Regular cardiac myocyte (primary cell): ENCODE measurements at places on chromosomes 1 and 21. TPM values are rescaled to one million over a fixed set of nuclear protein-coding genes. Genes with fewer than 3 reads are reported as not detected.

The GNAT2 gene
- total RNA-seq = under 0.01 TPM in 2 replicates

The MYCL gene
- total RNA-seq = 0.58 and 2.3 TPM in 2 replicates

The MROH9 gene
- 0.38 and 0.85 TPM in 2 replicates for total RNA-seq

The MIXL1 gene
- total RNA-seq = not detected in 2 replicates

The IGSF3 gene
- 0.38 and 0.85 TPM in 2 replicates for total RNA-seq

The LCE1D gene
- total RNA-seq = not detected in 2 replicates

The NFASC gene
- 13.8 and 42.6 TPM in 2 replicates for total RNA-seq

The SPRR5 gene
- not detected in 2 replicates for total RNA-seq

The PTGER3 gene
- 0.77 and 1.1 TPM in 2 replicates for total RNA-seq

The SHISA4 gene
- 7.9 and 18.0 TPM in 2 replicates for total RNA-seq

The CD1B gene
- total RNA-seq = not detected in 2 replicates

The KNCN gene
- not detected in 2 replicates for total RNA-seq

The NUP133 gene
- total RNA-seq = 34.4 and 34.7 TPM in 2 replicates

The TEX35 gene
- total RNA-seq = 0.19 TPM in 1 of 2 replicates, not detected in the other

The MRPL20 gene
- 58.9 and 129 TPM in 2 replicates for total RNA-seq

The HRNR gene
- total RNA-seq = not detected in 2 replicates

The LAX1 gene
- total RNA-seq = under 0.01 TPM in 1 of 2 replicates, not detected in the other

The FNBP1L gene
- total RNA-seq = 10.5 and 22.0 TPM in 2 replicates

The HES2 gene
- 0.77 and 0.85 TPM in 2 replicates for total RNA-seq

The PTPRU gene
- total RNA-seq = 5.0 and 9.3 TPM in 2 replicates

The AMY1C gene
- not detected in 2 replicates for total RNA-seq

The FAM72D gene
- total RNA-seq = under 0.01 and 4.2 TPM in 2 replicates

The CDA gene
- total RNA-seq = 0.85 TPM in 1 of 2 replicates, not detected in the other

The HOOK1 gene
- under 0.01 TPM in 2 replicates for total RNA-seq

The L1TD1 gene
- not detected in 2 replicates for total RNA-seq

The CFAP126 gene
- total RNA-seq = not detected in 2 replicates

The NCMAP gene
- total RNA-seq = not detected in 2 replicates

The S100A5 gene
- not detected in 2 replicates for total RNA-seq

The TAS1R3 gene
- under 0.01 TPM in 2 replicates for total RNA-seq

The CENPL gene
- 9.6 and 28.0 TPM in 2 replicates for total RNA-seq

The MFAP2 gene
- 4.6 and 7.9 TPM in 2 replicates for total RNA-seq

The TRABD2B gene
- total RNA-seq = under 0.01 and 0.28 TPM in 2 replicates

The CFAP74 gene
- not detected in 2 replicates for total RNA-seq

The PCSK9 gene
- 0.19 and 0.28 TPM in 2 replicates for total RNA-seq

The ACTL8 gene
- 0.19 TPM in 1 of 2 replicates, not detected in the other for total RNA-seq

The OR10R2 gene
- total RNA-seq = not detected in 2 replicates

The NR0B2 gene
- not detected in 2 replicates for total RNA-seq

The RIMS3 gene
- 0.38 and 0.85 TPM in 2 replicates for total RNA-seq

The TRIM33 gene
- total RNA-seq = 23.6 and 28.8 TPM in 2 replicates
